ENCODE measurements at places on chromosomes 12 and 14.
A peak's percentile ranks its signal among the peaks of the same experiment; 100 is the strongest.

DNA sequence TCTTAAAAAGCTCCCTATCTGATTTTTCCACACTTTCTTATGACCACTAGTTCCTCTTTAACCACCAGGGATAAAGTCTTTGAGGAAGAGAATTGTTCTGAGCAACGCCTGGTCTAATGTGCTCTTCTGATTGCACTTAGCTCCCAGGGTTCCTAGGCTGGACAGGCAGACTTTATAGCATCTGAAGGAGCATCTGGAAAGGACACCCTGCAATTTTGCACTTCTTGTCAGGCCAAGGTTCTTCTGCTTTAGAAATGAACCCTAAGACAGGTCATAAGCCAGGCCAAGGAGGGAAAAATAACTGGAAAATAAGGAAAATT lies 126.3 kb downstream of the KTN1 start:
- no peak for DNase-seq

GRCh38 chr14:75342762-75343599 lies 64.4 kb downstream of the FOS start:
- DNase-seq: no peak

- no peak for DNase-seq
These were observed 89.0 kb downstream of the SETD3 start for GRCh38 chr14:99391671-99392070.

DNA sequence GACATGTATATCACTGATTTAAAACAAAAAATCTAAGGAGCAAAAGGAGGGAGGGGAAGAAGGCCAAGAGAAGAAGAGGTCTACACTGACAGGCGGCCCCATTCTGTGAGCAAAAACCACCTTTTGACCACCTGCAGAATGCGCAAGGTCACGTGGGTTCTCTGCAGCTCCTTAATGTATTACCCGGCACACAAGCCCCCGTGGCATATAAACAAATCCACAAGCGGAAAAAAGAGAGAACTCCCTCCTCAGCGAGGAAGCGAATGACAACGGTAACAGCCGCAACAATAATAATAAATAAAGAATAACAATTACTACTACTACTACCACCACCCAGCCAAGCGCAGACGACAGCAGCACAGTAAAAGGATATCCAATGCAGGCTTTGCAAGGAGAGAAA lies 1.3 kb downstream of the KSR2 start:
- no peak for DNase-seq

- no peak for DNase-seq
These were observed 134.1 kb upstream of the SSTR1 start for GRCh38 chr14:38073641-38074040.

DNA sequence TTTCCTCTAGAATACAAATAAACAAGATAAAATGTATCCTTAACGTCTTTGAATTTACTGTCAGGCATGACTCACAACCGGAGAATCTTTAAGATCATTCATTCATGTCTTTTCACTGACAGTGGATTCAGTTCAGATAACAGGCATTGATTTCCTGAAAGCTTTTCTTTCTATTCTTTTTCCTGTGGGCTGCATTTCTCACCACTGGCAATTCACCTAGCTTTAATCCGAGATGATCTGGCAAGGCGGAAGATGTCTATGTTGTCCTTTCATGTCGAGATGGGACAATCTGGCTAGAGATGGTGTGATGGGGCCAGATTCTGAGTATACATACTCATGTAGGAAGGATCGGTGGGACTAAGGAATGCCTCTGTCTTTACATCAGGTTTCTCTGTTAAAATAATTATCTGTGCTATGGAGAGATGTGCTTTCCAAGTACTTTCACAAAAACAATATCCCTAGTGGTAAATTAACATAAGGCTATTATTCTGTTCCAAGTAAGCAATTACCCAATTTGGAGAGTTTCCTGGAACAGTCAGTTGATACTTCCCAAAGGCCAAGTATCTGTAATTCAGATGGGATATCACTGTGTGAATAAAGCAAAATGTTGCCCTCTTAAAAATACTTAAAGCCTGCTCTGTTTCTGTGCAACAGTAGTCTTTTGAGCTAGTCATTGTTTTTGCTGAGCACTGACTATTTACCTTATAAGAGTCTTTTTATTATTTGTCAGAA lies 17.8 kb downstream of the ACSS3 start:
- DNase-seq: no peak

DNA sequence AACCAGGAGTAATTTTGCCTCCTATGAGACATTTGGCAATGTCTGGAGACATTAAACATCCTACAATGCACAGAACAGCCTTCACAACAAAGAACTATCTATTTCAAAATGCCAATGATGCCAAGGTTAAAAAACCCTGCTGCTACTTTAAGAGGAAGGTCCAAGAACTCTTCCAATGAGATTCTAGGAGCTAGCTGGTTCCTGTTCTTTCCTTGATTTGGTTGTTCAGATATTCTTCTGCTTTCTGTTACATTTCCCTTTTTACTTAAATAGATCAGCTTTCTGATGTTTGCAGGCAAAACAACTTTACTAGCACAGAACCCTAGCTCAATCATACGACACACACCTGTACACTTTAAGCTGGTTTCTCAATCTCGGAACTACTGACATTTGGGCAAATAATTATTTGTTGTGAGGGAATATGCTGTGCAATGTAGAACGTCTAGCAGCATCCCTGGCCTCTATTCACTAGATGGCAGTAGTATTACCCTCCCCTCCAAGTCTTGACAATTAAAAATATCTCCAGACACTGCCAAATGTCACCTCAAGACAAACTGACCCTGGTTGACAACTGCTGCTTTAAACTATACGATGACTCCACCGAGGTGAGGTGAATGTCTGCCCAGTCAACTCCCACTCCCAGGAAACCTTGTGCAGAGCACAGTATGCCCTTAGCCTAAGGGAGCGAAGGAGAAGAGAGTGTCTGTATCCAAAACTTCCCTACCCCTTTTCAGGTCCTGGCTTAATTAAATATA lies 4.4 kb downstream of the BLTP3B start:
- DNase-seq: no peak

DNA sequence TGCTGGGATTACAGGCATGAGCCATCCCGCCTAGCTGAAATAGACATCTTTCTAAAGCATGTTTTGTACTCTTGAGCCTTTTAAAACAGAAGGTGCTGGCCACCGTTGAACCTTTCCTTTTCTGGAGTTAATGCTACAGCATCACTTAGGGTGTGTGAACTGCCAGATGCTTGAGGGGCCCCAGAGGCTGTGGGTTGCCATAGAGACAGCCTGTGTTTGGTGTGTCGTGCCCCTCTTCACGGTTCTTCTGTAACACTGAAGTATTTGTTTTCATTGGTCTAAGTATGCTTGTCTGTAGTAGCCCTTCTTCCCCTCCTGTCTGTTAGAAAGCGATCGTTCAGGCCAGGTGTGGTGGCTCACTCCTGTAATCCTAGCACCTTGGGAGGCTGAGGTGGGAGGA lies 30.8 kb downstream of the PLEKHG3 start:
- no peak for DNase-seq

GRCh38 chr14:68951035-68951797 lies 27.9 kb downstream of the ACTN1 start:
- peak; percentile 92 for DNase-seq

- no peak for DNase-seq
These were observed 53.9 kb downstream of the MDM2 start for GRCh38 chr12:68861890-68862289.

- DNase-seq: no peak
These were observed 786 bp downstream of the SLC25A47 start for GRCh38 chr14:100323942-100324307.

GRCh38 chr12:109170324-109170723 lies 53.9 kb downstream of the ACACB start:
- DNase-seq: no peak

All from epithelial cell of prostate (primary cell).